Kidney tubule cell (primary cell): ENCODE measurements at places on chromosomes 4 and X.

DNA sequence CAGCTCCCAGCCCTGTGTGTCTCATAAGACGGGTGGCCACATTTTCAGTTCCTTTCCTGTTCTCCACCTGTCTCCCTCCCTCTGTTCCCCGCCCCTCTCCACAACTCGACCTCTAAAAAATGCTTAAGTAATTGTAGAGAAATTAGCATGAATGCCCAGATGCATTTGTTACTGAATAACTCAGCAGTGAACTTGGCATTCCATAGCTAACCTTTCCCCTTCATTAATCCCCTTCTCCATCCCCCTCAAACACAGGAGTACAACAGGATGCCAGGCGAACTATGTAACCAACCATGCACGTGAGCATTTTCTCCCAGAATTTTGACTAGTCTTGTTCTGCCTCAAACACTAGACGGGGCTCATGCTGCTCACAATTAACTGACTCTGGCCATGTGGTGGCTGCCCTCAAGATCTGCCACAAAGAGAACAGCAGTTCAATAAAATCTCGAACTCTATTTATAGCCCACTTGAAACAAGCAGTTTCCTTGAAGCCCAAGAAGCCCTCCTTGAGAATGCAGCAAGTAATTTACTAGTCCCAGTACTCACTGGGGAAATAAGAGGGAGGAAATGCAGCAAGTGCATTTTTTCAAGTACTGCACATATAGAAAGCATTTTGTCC is 351.2 kb downstream of the ARHGAP24 start:
- peak; percentile 99 for DNase-seq

DNA sequence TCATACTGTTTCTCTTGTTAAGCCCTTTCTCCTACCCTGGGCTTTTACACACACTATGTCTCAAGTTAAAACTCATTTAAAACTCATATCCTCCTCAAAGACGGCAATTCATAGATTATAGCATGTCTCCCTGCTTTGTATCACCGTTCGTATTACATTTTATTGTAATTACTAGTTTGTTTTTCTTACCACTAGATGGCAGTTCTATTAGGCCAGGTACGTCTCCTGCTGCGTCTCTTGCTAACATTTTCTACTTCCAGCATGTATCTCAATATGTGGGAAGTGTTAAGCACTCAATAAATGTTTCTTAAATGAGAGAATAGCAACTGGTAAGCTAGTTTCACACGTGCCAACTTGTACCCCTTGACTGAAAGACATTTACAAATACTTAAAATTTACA is 450.3 kb upstream of the PCDH7 start:
- DNase-seq = peak; percentile 1

DNA sequence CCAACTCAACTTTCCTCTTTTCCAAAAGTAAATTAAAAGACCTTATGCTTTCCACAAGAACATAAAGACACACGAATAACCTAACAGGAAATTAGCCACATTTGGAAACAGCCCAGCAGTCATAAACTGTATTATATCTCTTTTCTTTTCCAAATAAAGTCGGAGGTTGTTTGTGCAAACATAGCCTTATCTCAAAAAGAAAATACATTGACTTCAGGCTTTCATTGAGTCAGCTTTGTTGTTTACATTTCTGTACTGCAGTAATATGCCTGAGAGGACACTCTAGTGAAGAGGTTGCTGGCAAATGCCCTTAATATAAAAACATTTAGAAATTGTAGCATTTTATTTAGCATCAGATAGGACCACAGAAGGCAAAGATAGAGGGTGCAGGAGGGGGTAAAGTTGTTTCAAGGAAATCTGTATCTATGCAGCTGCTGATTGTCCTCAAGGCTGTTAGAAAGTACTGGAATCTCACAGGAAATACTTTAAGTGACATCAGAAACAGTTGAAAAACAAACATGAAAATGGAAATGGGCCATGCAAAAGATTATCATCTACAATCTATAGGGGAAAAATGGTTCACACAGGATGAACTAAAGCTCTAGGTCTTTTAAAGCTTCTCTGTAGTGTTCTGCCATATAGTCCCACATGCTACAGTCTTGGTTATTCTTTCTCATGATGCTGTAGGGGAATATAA is 14.5 kb downstream of the LNX1 start:
- DNase-seq = no peak

DNA sequence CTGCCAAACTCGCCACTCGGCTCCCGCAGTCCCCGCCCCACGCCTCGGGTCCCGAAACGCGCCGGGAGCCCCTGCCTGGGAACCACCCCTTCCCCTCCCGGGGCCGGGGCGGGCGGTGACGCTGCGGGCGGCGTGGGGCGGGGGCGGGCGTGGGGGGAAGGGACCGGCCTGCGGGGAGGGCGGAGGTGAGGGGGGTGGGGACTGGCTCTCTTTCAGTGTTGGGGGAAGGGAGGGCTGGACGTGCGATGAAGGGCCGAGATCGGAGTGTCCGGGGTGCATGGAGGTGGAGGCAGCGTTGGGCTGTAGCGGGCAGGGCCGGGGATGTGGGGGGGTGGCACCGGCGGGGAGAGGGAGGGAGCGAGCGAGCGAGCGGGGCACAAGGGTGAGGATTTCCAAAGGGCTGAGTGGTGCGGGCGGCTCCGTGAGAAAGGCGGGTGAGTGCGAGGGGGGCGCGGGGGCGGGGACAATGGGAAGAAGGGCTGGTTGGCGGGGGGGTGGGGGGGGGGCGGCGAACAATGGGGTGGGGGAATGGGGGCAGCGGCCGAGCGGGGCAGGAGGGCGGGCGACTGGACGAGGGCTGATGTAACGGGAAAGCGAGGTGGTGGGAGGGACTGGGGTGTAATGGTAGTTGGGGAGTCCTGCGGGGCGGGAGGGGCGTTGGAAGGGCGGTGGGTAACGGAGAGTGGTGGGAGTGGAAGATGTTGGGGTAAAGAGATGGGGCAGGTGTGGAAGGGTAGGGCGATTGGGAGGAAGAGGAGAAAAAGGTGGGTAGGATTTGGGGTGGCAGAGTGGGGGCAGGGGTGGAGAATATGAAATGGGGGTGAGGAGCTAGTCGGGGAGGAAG is 578 bp downstream of the DCUN1D4 start:
- peak; percentile 65 for DNase-seq

GRCh38 chrX:96425200-96425599 is 259.4 kb upstream of the DIAPH2 start:
- DNase-seq = no peak

- DNase-seq = peak; percentile 23
Observed at GRCh38 chr4:27790911-27791310, 930.3 kb downstream of the STIM2 start.

DNA sequence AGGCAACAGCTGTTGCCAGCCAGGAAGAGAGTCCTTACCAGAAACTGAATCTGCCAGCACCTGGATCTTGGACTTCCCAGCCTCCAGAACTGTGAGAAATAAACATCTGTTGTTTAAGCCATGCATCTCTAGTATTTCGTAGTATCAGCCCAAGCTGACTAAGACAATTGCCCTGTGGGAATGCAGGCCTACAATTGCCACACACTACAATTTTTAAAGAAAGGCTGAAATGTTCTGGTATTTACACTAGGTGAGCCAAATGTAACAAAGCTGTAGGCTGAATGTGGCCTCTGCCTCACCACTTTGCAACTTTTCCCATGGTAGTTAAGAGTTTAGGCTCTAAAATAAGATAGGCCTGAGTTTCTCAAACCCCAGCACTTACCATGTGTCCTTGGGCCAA is 59.1 kb downstream of the SPATA18 start:
- DNase-seq = no peak

DNA sequence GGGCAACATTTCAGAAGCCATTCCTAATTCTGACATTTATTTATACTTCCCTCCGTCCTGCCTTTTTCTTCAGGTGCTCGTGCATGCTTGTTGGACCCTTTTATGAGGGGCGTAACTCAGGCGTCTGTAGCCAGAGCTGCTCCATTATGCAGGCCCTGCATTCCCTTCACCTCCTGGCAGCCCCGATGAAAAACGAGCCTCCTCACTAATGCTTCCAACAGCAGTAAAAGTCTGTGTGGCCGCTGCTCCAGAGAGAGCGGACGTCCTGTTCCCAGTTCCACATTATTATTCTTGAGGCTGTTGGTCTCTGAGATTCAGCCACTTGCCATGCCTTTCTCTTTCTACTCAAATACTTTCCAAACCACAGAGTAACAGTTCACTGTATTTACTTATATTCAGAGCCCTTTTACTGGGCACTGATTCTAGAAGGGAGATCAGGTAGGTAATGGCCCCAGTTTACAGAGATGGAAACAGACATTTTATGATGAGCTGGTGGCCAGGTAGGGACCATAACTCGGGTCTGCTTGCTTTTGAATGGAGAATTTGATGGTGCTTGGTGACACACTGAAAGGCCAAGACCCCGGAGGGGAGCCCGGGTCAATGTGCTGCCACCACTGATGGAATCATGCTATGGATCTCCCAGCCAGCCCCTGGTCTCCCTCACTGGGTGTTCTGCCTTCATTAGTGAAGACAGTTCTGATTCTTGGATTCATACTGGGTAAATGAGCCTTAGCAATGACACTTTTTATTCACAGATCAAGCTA is 101.0 kb downstream of the GATB start:
- no peak for DNase-seq
